Activated effector memory CD4-positive, alpha-beta T cell treated with Interleukin-2 at 50 U/mL for 16 hours (primary cell): ENCODE measurements at places on chromosomes 4 and X.

DNA sequence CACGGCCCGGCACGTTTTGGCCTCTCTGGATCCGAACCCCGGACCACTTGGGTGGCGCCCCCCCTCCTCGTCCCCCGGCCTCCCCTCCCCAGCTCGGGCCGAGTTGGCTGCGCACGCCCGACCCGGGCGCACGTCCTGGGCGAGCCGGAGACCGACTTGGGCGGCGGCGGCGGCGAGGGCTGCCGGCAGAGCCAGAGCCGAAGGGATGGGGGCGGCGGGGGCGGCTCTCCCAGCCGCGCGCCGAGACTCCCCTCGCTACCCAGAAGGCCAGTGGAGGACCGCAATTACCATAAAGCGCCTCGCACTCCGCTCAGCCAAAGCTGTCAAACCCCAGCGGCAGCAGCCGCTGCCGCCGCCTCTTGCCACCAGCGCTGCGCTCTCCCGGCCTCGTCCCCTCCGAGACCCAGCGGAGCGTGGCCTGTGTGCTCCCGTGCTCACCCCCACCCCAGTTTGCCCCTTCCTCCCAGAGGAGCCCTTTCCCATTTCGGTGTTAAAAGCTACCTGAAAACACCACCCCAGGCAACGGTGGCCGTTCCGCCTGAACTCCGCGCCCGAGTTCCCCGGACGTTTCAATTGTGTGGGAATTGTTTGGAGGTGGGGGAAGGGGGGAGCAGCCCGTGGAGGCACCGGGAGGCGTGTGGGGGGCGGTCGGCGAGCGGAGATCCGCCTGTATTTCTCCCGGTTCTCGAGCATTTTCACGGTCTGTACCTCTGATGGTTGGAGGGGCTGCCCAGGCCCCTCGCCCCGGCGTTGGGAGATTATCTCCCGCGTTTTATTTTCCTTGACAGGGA is 701 bp upstream of the BCOR start:
- DNase-seq: peak; percentile 38

GRCh38 chr4:106051514-106051913 is 156.2 kb downstream of the NPNT start:
- DNase-seq: no peak

- DNase-seq: no peak
Measured at GRCh38 chr4:6575503-6576240, 683 bp downstream of the MAN2B2 start.

DNA sequence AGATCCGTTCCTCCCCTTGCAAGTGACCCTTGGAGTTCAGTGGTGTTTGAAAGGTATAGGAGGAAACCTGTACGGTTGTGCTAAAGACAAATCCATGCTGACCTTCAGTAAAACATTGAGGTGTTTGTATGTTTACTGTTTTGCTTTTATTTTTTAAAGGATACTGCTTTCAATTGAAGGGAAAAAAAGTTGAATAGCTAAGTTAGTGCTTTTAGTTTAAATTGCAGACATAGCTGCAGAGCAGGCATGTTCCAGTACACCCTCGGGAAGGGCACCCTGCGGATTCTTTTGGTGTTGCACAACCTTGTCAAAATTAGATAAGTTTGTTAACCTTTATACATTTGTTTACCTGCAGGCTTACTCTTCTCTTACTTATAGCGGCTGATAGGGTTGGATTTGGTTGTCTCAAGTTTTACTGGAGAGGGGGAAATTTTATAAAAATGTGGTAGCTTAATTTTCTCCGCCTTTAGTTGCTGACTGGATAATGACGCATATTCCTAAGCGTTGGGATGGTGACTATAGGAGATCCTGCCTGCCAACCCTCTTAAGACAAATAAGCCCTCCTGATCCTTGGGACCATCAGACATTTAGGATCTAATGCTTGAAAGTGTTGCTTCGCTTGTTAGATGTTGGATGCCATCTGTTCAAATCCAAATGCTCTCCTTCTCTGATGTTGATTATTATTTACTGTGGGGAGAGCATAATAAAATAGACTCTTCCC is 2.0 kb downstream of the RAPGEF2 start:
- DNase-seq: no peak

- DNase-seq: no peak
Measured at GRCh38 chr4:150038335-150039076, 39.7 kb upstream of the DCLK2 start.

- no peak for DNase-seq
Measured at GRCh38 chrX:106177106-106177981, 9.2 kb downstream of the PWWP3B start.

GRCh38 chrX:46634577-46634976 is 61.0 kb downstream of the CHST7 start:
- DNase-seq: no peak

DNA sequence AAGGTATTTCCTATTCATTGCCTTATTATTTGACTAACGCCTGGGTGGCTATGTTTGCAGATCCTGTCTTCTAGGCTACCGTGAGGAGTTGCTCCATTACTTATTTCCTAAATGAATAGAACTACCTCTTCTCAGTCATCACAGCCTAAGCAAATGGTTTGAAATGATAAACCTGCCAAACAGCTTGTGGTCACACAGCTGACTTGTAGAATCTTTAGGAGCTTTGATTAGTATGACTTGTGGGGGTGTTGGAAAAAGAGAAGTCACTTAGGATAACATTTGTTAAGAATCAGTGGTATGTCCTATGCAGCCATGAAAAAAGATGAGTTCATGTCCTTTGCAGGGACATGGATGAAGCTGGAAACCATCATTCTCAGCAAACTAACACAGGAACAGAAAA is 169.3 kb downstream of the PPARGC1A start:
- no peak for DNase-seq

DNA sequence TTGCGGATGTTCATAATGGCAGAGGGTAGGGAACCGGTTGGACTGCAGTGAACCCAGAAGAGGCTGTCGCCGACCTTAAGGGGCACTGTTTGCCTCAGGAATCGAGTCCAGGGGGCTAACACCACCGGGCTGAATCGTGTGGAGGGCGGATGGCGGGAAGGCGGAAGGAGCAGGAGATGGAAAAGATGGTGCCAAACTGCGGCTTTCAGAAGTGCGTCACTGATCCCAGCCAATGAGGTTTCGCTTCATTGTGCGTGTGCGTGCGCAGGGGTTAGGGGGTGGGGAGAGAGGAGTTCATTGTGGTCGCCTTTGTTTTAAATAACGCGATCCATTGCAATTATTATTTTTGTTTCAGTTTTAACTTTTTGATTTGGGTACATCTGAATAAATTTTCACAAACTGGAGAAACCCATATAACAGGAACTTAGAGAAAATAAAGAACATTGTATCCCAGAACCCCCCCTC is at the start of gene NAA11:
TSS of gene NAA11 (minus strand) at position 198 of the 465 bp plus-strand sequence. CDS start at position 14, 184 bp downstream.
- DNase-seq: no peak

DNA sequence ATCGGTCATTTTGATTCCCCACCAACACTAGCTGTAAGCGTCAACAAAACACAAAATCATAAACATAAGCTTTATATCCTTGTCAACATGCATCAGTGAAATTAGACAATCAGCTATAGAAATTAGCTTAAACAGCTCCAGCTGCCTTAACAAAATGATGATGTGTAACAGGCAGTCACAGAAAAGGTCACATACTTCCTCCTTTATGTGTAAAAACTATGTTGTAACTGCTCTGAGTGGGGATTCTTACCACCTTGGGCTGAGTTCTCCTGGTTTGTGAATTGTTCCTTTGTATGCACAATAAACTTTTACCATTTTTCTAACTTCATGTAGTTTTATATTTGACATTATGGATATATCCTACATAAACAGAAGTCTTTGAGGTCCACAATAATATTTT is 73.9 kb upstream of the MAP9 start:
- DNase-seq: no peak

- DNase-seq: no peak
Measured at GRCh38 chrX:20431486-20431885, 164.8 kb upstream of the RPS6KA3 start.

DNA sequence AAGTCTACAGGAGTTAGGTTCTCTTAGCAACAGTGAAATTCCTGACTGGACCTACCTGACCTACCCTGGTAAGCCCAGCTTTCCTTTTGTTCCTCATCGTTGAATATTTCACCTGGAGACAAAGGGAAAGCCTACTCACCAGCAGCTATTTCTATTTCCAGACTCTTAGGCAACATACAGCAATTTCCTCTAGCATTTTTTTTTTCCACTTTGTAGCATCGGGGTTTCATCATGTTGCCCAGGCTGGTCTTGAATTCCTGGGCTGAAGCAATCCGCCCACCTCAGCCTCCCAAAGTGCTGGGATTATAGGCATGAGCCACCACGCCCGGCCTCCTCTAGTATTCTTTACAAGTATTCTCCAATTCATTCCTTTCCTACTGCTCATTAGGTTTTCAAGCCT is 6.8 kb upstream of the S100G start:
- no peak for DNase-seq

GRCh38 chr4:70062000-70062399 is 11.8 kb downstream of the HTN1 start:
- no peak for DNase-seq
